ENCODE measurements at places on chromosomes 3 and 15.

GRCh38 chr3:151940481-151940880 is 67.0 kb downstream of the SUCNR1 start:
- no peak overlapping the region for H3K27ac ChIP-seq
- no peak for DNase-seq
- no peaks in the 10 kb centered on the region for H3K27me3 ChIP-seq
- no peaks in the 10 kb centered on the region for H3K4me1 ChIP-seq

DNA sequence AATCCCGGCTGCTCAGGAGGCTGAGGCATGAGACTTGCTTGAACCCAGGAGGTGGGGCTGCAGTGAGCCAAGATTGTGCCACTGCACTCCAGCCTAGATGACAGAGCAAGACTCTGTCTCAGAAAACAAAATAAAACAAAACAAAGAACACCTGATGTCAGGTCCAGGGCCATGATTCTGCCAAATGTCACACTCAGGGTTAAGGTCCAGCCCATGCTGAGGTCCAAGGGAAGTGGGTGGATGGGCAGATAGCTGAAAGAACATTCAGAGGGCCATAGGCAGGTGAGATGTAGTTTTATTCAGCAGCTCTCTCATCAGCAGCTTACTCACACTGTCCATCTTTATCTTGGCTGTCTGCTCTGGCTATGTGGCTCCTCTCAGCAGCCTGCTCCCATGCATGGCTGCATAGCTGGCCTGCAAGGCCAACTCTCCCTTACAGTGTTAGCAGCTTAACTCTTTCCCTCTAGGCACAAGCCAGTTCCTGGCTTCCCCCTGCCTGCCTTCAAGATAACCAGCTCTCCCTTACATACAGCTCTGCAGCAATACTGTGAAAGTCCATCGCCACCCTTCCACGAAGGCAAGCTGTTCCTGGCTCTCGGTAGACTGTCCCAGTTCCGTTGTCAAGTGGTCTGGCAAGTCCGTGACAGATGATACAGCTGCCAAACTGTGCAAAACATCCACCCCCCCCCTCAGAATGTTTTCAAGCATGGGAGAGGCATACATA is 62.4 kb upstream of the SIAH2 start:
- no peaks in the 10 kb centered on the region for H3K36me3 ChIP-seq
- DNase-seq: no peak
- no peaks in the 10 kb centered on the region for H3K4me1 ChIP-seq
- no peaks in the 10 kb centered on the region for H3K27me3 ChIP-seq

DNA sequence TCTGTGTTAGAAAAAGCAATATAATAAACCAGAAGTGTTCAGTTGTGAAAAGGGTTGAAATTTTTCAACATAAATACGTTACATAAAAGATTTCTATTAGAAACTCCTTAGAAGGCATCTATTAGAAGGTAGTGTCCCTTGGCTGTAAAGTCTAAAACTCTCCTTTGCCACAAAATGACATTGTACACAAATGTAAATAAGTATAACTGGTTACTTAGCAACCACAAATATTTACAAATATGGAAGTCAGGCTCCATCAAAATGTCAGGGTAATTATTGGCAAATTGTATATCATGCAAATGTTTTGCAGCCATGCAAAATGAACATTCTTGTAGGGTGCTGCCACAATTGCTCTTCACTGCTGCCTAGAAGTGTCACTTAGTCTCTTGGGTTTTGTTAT is 419.1 kb upstream of the CDIN1 start:
- H3K4me1 ChIP-seq: no peaks in the 10 kb centered on the region
- no peaks in the 10 kb centered on the region for H3K27me3 ChIP-seq
- DNase-seq: no peak
- no peaks in the 10 kb centered on the region for H3K36me3 ChIP-seq

DNA sequence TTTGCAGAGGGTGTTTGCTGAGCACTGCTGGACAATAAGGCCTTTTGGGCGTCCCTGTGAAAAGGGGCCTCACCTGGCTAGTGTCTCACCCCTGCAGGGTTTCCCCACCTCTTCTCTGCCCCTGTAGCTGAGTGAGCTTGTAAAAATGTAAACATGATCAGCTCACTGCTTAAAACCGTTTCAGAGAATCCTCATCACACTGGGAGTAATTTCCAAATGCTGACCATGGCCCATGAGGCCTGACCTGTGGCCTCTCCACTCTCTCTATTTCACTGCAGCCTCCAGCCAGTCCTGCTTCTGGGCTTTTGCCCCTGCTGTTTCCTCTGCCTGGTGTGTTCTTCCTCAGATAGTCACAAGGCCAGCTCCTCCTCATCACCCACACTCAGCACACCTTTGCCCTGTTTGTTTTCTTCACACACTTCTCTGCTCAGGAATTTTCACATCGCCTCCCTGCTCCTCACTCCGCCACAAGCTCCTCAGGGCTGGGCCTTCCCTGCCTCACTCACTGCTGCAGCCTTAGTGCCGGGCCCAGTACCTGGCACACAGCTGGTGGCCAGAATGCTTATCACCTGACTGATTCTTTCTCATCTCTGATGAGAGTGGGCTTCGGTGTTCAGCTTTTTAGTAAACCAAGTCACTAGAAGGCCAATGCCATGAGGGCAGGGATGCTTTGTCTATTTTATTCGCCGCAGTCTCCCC is 79.3 kb upstream of the SEC13 start:
- no peak overlapping the region for H3K4me3 ChIP-seq
- no peaks in the 10 kb centered on the region for H3K27me3 ChIP-seq
- no peak for DNase-seq
- no peak overlapping the region for H3K27ac ChIP-seq
- H3K4me1 ChIP-seq: no peaks in the 10 kb centered on the region

DNA sequence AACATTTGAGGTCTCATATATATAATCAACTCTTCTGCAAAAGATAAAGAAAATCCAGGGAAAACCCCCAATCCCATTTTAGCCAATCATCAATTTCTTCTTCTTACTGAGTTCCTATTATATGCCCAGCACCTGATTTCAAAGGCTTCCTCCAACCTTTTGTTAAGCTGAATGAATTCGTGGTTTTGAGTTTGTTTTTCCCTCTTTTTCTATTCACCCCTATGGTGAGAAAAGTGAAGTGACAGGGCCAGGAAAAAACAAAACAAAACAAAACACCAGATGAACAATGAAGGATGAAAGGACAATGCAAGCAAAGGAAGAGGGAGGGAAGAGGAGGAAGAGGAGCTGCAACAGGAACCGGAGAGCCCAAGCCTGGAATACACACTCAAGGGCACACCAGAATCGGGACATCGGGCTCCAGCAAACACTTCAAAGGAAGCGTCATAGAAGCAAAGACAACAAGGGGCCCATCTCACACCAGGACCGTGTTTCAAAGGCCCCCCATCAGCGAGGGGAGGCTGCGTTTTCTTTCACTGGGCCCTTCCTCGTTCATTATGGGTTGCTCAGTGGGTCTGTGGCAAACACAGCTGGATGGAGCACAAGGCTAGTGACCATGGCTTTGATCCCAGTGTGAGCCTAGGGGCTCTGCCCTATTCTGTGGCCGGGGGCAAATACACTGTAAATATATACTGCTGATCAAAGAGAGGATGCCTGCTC is 50.2 kb downstream of the VGLL4 start:
- no peak overlapping the region for H3K4me3 ChIP-seq
- peaks cover 10% of the 10 kb centered on the region for H3K36me3 ChIP-seq
- H3K27me3 ChIP-seq: no peaks in the 10 kb centered on the region
- H3K27ac ChIP-seq: no peak overlapping the region
- no peak for DNase-seq
- no peaks in the 10 kb centered on the region for H3K4me1 ChIP-seq

GRCh38 chr3:184663356-184663755 is 48.5 kb downstream of the MAGEF1 start:
- no peak for DNase-seq
- H3K27me3 ChIP-seq: peaks cover 4% of the 10 kb centered on the region
- no peak overlapping the region for H3K4me3 ChIP-seq
- H3K36me3 ChIP-seq: no peaks in the 10 kb centered on the region
- H3K27ac ChIP-seq: no peak overlapping the region
- H3K4me1 ChIP-seq: no peaks in the 10 kb centered on the region

- H3K36me3 ChIP-seq: no peaks in the 10 kb centered on the region
- H3K27ac ChIP-seq: no peak overlapping the region
- H3K4me3 ChIP-seq: no peak overlapping the region
- DNase-seq: no peak
- H3K27me3 ChIP-seq: no peaks in the 10 kb centered on the region
Measured at GRCh38 chr3:120795959-120796358, 53.4 kb downstream of the GTF2E1 start.

- peak; percentile 34 for DNase-seq
- H3K4me1 ChIP-seq: peaks cover 28% of the 10 kb centered on the region
- H3K36me3 ChIP-seq: no peaks in the 10 kb centered on the region
- H3K27ac ChIP-seq: no peak overlapping the region
Measured at GRCh38 chr15:76060118-76060989, 569 bp downstream of the TMEM266 start.

GRCh38 chr3:67109651-67110204 is 111.6 kb downstream of the KBTBD8 start:
- no peaks in the 10 kb centered on the region for H3K27me3 ChIP-seq
- no peak for DNase-seq
- H3K4me1 ChIP-seq: no peaks in the 10 kb centered on the region

GRCh38 chr15:88077296-88078020 is 179.1 kb downstream of the NTRK3 start:
- no peaks in the 10 kb centered on the region for H3K4me1 ChIP-seq
- H3K36me3 ChIP-seq: no peaks in the 10 kb centered on the region
- DNase-seq: no peak
- no peak overlapping the region for H3K4me3 ChIP-seq

GRCh38 chr15:56385908-56386307 is 20.7 kb downstream of the TEX9 start:
- no peaks in the 10 kb centered on the region for H3K4me1 ChIP-seq
- no peak for DNase-seq
- no peak overlapping the region for H3K27ac ChIP-seq
- peaks cover 11% of the 10 kb centered on the region for H3K36me3 ChIP-seq

- no peak for DNase-seq
- H3K27me3 ChIP-seq: no peaks in the 10 kb centered on the region
- no peaks in the 10 kb centered on the region for H3K36me3 ChIP-seq
- H3K27ac ChIP-seq: no peak overlapping the region
- H3K4me3 ChIP-seq: no peak overlapping the region
Measured at GRCh38 chr15:32877252-32878019, 159.6 kb downstream of the GREM1 start.

GRCh38 chr3:190645932-190646460 is 132.1 kb downstream of the IL1RAP start:
- no peaks in the 10 kb centered on the region for H3K27me3 ChIP-seq
- H3K4me3 ChIP-seq: no peak overlapping the region
- no peaks in the 10 kb centered on the region for H3K36me3 ChIP-seq
- no peaks in the 10 kb centered on the region for H3K4me1 ChIP-seq
- H3K27ac ChIP-seq: no peak overlapping the region

DNA sequence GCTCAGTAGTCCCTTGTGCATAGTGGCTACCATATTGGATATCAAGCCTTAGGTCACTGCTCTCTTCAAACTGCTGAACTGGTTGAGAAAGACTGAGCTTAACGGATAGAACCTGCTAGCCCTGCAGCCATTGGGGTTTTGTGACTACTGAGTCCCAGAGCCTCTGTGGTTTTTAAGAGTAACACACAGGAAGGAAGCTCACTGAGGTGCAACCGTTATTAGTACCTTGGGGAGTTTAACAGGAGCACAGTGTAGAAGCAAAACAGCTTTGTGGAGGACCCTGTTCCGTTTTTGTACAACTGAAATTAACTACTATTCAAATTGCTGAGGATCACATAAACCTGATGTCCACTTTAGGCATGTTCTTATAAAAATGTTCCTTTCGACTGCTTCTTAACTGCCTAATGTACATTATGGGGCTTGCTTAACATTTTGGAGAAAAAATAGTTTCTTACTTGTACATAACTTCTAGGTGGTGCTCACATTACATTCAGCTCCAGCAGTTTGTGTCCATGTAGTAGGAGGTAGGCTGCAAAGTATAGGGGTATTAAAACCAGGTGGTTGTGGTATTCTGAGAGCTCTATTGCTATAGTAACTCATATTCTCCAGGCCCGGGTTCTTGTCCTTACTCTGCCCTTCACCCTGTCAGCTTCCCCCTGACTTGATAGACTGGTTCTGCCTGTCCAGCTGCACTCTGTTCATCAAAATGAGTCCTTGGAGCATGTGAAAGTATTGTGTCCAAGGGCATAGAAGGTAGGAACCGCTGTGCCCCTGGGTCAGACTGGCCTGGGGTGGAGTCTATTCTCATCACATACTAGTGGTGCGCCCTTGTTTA is 17.3 kb downstream of the PXK start:
- H3K27me3 ChIP-seq: no peaks in the 10 kb centered on the region
- peak overlapping the region; percentile 9 for H3K4me3 ChIP-seq
- H3K36me3 ChIP-seq: no peaks in the 10 kb centered on the region
- H3K4me1 ChIP-seq: peaks cover 55% of the 10 kb centered on the region
- peak; percentile 87 for DNase-seq
- peak overlapping the region; percentile 85 for H3K27ac ChIP-seq

DNA sequence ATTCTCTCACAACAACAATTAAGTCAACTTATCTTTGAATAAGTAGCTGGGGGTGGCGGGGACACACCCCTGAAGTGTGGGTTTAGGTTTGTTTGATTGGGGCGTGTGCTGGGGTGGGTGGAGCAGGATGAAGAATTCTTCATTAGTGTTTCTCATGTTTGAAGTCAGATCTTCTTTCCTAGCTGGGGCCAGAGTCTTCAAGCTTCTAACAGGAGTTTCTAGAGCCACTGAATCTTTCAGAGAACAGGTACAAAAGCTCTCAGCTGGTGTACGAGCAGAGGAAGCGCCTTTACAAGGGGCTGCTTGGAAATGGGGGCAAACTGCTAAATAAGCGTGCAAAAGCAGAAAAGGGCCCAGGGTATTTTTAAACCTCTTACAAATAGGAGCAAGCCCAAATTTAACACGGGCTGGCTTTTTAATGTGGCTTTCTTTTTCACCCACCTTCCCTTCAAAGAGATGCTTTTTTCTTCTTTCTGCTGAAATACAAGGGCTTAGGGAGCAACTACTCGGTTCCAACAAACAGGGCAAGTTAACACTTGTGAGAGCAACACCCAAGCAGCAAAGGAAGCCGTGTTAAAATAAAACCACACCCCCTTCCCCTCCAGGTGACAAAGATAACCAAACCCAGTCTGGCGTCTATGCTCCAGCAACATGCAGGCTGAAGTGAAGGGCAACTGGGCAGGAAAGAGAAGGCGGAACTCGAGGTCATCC is 86.9 kb upstream of the RASGRP1 start:
- peak overlapping the region; percentile 43 for H3K27ac ChIP-seq
- peak overlapping the region; percentile 4 for H3K4me3 ChIP-seq
- no peak for DNase-seq
- no peaks in the 10 kb centered on the region for H3K36me3 ChIP-seq
- peaks cover 23% of the 10 kb centered on the region for H3K4me1 ChIP-seq

DNA sequence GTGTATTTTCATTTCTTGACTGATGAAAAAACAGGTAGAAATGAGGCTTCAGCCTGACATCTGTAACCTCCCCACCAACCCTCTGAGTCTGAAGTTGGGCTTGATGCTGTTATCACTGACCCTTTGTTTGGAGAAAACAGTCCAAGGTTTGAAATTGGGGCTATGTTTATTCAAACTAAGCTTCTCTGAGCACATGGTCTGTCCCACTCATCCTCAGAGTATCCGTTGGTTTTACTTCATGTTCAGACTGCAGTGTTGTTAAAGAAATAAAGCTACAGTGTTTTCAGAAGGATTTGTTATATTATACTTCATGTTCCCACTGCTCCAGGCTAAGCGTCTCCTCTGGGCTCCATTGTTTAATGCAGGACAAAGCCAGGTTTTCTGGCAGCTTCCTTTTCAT is 6.0 kb downstream of the MAPKBP1 start:
- H3K27me3 ChIP-seq: no peaks in the 10 kb centered on the region
- H3K4me3 ChIP-seq: peak overlapping the region; percentile 47
- no peak for DNase-seq
- H3K4me1 ChIP-seq: peaks cover 16% of the 10 kb centered on the region
- H3K36me3 ChIP-seq: no peaks in the 10 kb centered on the region

GRCh38 chr15:64158363-64159134 is 4.3 kb downstream of the PPIB start:
- H3K4me3 ChIP-seq: no peak overlapping the region
- H3K27ac ChIP-seq: no peak overlapping the region
- no peak for DNase-seq
- H3K27me3 ChIP-seq: no peaks in the 10 kb centered on the region
